ENCODE measurements at places on chromosomes 5 and 9.

GRCh38 chr5:132371603-132371994 lies 2.1 kb downstream of the SLC22A5 start:
- DNase-seq, result no peak

DNA sequence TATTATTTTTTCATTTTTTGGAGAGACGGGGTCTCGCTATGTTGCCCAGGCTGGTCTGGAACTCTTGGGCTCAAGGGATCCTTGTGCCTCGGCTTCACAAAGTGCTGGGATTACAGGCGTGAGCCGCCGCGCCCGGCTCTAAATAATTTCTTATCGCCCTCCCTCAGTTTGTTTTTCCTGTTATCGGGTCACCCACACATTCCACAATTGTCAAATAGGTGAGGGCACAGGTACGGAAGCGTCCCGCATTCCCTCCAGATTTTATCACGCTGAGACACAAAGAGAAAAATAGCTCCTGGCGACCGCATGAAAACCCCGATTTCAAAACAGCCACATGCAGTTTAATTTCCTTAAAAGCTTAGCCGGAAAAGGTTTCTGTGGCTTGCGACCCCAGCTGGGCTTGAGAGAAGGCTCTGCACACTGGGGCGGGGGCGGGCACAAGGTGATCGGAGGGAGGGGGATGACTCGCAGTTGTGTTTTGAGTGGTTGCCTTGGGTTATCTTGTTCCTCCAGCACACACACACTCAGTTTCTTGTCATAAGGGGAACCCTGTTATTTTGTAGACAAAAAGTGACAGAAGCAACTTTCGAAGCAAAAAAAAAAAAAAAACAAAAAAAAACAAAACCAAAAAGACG lies 717 bp upstream of the IQGAP2 start:
- no peak for DNase-seq

- DNase-seq, result no peak
These were observed 1.9 kb downstream of the N4BP3 start for GRCh38 chr5:178115136-178115813.

GRCh38 chr5:40204144-40204543 lies 475.6 kb upstream of the PTGER4 start:
- DNase-seq, result no peak

DNA sequence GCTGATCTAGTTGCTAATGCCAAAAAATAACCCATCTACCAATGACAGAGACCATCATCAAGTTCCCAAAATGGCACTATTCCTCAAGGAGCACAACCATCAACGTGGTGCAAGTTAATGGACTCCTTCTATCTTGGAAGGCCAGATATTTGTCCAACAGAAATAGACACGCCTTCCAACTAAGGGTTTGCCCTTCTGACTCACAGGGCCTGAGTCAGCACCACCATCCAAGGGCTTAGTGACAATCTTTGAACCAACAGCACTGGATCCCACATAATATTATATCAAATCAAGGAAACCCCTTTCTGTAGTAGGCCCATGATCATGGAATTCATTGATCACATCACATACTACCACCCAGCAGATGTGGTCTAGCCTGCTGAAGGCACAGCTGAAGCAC lies 84.3 kb downstream of the MED27 start:
- no peak for DNase-seq

DNA sequence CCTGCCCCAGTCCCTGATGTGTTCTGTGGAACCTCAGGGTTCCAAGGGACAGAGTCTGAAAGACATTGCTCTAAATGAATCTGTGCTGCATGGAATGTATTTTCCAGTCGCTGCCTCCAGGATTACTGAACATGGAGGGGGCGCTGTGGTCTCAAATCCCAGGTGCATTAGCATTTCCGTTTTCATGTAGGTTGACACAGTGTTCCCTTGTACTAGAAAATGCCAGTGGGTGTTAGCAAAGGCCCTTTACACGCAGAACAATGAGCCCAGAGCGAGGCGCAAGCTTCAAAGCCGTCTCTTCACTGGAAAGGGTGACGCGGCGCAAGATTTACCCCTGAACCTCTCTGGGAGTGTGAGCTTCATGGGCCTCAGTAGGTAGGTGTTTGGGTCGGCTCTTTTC lies 308.3 kb downstream of the SLIT3 start:
- DNase-seq, result peak; percentile 26

- no peak for DNase-seq
These were observed 17.3 kb downstream of the GARNL3 start for GRCh38 chr9:127281891-127282290.

- no peak for DNase-seq
These were observed 27.4 kb downstream of the JMY start for GRCh38 chr5:79263290-79263689.

DNA sequence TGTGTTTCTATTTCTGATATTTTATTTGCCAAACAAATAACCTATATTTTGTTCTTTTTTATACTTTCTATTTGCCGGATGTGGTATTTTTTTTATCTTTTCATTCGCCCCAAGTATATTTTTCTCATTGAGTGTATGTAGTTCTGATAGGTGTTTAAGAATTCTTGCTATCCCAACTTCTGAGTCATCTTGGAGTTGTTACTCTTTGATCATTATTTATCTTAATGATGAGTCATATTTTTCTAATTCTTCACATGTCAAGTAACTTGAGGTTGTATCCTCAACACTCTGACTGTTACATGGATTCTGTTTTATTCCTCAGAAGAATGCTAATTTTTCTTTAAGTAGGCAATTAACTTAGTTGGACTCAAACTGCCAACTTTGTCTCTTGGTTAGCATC lies 498.1 kb downstream of the TLE1 start:
- no peak for DNase-seq

DNA sequence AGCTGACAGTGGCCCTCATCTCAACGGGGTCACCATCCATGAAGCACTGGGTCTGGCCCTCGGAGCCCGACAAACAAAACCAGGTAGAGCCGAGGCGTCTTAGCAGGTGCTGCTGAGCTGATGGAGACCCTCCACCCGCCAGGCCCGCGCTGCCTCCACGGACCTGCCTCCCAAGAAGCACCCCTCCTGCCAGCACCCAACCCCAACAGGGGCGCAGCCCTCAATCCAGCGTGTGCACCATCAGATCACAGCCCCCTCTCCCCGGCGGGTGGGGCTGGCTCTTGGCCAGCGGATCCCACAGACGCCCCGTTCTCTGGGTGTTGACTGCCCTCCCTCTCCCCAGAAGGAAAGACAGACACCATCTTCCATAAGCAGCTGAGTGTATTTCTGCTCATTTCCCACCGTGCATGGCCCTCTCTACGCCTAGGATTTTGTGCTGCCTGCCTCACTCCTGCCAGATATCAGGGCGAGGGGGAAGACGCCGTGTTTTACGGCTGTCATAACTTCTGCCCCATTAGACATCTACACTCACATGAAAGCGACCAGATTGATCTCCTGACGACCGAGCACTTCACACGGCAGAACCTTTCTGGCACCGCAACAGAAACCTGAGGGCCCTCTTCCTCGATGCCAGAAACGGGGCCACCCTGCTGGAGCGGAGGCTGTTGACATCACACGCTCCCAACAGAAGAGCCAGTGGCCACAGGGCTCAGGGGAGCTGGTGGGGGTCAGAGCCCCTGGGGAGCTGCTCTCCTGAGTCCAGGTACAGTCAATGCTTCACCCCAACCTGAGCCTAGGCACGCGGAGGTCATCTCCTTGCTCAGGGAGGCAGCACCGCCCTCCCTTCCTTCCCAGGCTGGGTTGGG lies 12.4 kb downstream of the NACC2 start:
- no peak for DNase-seq

DNA sequence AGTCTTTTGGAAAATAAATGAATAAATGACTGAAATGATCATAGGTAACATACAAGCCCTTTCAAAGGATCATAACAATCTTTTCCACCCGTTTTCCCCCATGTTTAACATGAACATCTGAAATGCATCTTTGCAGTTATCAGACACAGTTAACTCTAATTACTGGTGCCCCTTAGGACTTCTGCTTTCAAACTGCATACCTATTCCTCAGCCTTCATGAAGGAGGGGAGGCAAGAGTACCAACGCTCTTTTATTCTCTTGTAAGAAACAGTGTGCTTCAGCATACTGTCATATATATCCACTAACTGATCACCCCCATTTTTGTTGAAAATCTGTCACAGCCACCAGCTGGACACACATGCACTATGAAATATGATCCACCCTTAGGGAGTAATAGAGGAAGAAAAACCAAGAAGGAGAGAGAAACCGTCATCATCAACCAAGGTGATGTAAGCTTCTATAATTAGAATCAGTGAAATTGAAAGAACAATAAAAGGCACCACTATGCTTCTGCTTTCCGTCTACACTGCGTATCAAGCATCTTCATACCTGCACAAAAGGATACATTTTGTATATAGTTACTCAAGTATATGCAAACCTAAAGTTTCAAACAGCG lies 98.7 kb downstream of the RAPGEF6 start:
- DNase-seq, result no peak

- no peak for DNase-seq
These were observed 20.8 kb downstream of the DAB2IP start for GRCh38 chr9:121672213-121672612.

DNA sequence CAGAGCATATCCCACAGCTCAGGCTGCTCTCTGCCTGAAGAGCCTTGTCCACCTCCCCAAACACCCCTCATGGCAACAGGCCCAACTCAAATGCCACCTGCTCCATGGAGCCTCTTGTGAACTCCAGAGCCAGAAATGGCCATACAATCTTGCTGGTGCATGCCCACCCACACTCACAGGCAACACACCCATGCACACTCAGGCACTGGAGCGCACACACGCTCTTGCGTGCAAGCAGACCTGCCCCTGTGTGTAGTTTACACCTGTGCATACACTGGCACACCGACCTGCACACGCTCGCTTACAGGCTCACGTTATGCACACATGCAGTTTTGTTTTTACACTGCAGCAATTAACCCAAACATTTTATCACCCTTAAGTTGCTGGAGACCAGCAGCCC lies 40.0 kb downstream of the HRH2 start:
- no peak for DNase-seq

GRCh38 chr9:128916204-128916603 lies 4.6 kb upstream of the PHYHD1 start:
- DNase-seq, result no peak

GRCh38 chr9:84778570-84778969 lies 109.0 kb downstream of the NTRK2 start:
- DNase-seq, result no peak

DNA sequence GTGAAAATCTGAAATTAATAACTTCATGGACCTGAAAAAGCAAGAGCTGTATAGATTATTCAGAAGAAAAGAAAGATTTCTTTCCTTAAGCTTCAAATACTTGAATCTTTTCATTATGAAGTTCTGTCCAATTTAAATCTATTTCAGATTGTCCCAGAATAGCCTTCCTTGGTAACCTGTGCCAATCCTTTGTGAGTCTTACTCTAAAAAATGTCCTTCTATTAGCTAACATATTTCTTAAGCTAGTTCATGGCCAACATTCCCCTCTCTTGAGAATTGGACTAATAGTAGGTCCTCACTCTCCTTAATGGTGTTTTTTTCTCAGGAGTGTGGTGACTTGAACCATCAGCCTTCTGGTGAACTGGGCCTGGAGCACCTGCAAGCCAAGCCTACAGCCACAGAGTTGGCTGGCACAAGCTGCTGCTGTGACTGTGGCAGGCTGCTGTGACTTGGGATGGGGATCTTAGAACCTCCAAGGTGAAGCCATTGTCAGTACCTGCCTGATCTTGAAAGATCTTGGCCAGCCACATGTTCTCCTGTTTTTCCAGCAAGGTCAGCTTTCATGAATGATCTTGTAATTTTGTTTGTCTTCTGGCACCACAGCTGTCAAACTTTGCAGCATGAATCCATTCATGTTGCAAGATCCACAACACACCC lies 262.6 kb upstream of the MAP3K1 start:
- no peak for DNase-seq

GRCh38 chr5:148961261-148962199 lies 101.3 kb downstream of the SH3TC2 start:
- DNase-seq, result no peak

DNA sequence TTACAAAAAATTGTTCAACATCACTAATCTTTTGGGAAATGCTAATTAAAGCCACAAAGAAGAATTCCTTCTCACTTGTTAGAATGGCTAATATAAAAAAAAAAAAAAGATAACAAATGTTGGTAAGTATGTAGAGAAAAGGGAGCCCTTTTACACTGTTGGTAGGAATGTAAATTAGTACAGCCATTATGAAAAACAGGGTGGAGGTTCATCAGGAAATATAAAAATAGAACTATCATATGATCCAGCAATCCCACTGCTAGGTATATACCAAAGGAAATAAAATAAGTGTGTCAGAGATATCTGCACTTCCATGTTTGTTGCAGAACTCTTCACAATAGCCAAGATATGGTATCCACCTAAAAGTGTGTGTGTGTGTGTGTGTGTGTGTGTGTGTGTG lies 83.5 kb upstream of the RGMB start:
- no peak for DNase-seq

DNA sequence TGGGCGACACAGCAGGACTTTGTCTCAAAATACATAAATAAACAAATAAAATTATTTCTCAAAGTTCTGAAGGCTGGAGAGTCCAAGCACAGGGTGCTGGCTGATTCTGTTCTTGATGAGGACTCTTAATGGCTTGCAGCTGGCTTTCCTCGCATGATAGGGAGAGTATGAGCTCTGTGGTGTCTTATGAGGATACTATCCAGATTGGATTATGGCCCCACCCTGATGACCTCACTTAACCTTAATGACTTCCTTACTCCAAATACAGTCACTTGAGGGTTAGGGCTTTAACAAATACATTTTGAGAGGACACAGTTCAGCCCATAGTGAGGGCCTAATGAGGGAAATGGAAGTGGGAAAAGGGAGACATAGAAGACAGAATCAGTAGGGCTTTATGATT lies 87.7 kb downstream of the FOCAD start:
- no peak for DNase-seq

DNA sequence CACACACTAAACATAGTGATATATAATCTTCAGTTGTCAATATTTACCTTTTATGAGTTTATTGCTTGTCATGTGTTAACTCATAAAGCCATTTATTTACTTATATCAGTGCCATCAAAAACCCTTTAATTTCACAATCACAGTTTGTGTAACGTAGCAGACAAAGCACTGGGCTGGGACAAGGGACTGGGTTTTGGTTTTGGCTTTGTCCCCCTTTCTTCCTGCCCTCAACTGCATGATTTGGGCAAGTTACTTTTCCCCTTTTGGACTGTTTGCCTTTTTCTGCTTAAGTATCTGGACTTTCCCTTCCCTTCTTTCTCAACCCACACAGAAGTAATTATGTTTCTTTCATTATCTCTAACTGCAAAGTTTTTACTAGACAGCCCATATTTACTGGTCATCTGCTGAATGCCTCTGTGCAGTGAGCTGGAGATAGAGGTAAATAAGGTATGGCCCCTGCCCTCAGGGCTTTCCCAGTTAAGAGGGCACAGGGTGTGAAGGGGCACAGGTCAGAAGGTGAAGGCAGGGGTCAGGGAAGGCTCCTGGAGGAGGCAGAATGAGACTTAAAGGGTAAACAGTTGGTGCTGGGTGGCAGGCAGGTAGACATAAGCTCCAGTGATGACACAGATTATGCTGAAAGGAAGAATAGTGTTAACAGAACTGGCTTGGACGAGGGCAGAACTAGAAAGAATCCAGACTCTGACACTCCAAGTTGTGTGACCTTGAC lies 14.8 kb upstream of the NR3C1 start:
- DNase-seq, result no peak

- DNase-seq, result no peak
These were observed 106.9 kb downstream of the C9orf50 start for GRCh38 chr9:129513856-129514496.

Measured in hippocampal formation (tissue), 2 donors.